ENCODE measurements at places on chromosomes 5 and 9.
A peak's percentile ranks its signal among the peaks of the same experiment; 100 is the strongest.

- DNase-seq, result no peak
Measured at GRCh38 chr5:178340187-178340586, 107.6 kb upstream of the PHYKPL start.

DNA sequence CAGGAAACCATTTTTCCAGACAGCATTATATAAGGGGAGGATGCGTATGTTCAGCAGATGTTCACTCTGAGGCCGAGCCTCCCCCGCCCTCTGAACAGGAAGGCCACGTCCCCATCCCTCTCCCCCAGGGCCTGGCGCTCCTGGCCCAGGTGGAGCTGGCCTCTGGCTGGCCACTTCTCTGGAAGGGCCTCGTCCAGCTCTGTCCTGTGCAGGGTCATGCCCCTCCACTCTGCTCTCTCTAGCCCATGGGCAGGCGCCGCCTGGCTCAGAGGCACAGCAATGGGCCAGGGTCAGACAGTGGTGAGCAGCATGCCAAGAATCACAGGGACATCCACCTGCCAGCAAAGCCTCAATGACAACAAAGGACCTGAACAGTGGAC is 34.2 kb downstream of the ADAMTS2 start:
- DNase-seq, result peak; percentile 57

DNA sequence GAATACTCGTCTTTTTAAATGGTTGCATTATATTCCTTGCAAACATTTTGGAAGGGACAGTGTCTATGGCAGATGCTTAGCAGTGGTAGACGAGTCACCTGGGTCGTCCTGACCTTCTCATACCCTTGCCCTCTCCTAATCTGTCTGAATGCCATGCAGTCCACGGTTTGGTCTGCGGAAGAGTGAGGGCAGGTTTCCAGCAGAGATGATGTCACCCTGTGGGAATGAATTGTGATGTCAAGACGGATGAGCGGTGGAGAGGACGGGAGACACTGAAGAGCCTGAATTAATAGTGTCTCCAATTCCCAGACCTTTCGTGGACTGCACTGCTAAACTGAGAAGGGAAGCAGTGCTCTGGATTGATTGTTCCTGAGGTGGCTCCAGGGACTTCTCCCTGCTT is 329.0 kb upstream of the PANK3 start:
- no peak for DNase-seq

DNA sequence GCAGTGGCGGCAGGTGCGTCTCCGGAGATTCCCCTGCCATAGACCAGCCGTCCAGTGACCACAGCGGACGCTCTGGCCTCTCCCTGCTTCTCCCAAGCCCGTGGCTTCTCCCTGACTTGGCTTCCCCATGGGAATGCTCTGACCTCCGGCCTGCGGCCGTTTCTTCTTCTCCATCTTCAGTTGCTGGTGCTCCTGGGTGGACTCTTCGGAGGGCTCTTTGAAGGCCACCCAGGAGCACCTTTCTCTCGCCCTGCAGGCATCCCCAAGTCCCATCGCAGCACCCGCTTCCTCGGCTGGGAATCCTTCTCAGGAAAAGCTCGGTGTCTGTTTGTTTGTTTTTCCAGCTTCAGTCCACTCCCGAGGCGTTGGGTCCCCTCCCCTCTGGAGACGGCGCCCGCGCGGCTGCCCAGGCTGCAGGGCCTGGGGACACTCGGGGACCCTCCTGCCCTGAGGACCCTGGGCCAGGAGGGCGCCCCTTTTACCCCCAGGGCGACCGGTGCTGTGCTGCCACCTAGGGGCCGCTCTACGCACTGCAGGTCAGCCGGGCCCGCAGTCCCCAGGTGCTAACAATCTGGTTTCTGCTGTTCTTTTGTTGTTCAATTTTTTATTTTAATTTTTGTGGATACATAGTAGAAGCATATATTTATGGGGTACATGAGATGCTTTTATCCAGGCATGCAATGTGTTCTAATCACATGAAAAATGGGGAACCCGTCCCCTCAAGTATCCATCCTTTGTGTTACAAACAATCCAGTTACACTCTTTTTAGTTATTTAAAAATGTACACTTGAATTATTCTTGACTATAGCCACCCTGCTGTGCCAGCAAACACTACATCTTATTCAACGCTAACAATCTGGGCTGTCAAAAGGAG is 197.9 kb upstream of the ADAMTS16 start:
- no peak for DNase-seq

- DNase-seq, result no peak
Measured at GRCh38 chr9:77651203-77651602, 3.1 kb upstream of the GNA14 start.

GRCh38 chr5:33539212-33539611 is 98.4 kb downstream of the TARS1 start:
- DNase-seq, result no peak

- DNase-seq, result peak; percentile 61
Measured at GRCh38 chr9:126066131-126066530, 260.5 kb upstream of the MVB12B start.

GRCh38 chr5:54449923-54450322 is 5.6 kb upstream of the HSPB3 start:
- DNase-seq, result no peak

DNA sequence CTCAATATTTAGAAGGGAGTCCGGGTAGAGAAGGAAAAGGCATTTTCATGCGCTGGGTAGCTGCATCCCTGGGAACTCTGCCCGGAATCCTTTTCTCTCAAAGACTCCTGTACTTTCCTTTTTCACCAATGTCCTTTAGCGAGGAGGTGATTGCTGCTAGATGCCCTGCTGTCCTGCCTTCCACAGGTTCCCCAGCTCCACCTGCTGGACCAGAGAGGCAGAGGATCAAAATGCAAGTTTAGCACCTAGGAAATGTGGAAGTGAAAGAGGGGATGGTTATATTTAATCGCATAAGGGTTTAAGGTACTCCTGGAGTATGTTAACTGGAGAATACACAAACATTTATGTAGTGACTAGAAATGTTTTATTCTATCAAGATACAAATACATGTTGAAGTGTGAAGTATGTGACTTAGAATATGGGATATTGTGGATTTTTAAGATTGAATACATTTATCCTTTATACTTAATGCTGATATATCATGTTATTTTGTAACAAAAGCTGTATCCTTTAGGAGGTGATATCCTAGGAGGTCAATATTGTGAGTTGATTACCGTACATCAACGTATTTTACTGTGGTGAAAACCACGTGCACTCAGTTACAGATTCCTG is 145.7 kb downstream of the ARHGAP26 start:
- DNase-seq, result no peak

- no peak for DNase-seq
Measured at GRCh38 chr5:66912787-66913186, 283.8 kb downstream of the CD180 start.

DNA sequence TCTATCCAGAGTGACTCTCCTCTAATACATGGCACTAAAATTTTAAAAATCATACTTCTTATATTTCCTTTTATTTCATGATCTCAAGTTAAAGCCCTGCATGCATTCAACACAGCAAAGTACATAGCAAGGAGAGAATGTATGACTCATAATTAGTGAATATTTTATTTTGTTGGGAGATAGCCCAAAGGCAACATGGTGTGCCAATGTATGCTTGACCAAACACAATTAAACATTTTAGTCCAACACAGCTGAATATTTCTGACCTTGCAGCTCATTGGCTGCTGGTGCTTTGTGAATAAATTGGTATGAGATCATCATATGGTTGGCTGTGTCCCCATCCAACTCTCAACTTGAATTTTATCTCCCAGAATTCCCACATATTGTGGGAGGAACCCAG is 103.5 kb downstream of the NPR3 start:
- DNase-seq, result no peak

DNA sequence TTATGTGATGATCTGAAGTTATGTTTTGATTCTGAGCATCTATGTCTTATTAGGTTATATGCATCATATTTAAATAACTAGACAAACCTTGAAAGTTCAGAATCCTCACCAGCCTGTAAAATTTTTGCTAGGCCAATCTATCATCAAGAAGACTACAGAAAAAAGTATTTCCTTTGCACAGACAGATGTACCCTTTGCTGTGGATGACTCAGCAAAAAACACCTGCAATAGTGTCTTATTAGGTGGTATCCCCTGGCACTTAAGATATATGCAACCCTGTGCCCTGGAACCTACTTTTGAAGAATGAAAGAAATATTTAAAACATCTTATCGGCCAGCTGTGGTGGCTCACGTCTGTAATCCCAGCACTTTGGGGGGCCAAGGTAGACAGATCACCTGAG is 130.6 kb downstream of the SLF1 start:
- no peak for DNase-seq

DNA sequence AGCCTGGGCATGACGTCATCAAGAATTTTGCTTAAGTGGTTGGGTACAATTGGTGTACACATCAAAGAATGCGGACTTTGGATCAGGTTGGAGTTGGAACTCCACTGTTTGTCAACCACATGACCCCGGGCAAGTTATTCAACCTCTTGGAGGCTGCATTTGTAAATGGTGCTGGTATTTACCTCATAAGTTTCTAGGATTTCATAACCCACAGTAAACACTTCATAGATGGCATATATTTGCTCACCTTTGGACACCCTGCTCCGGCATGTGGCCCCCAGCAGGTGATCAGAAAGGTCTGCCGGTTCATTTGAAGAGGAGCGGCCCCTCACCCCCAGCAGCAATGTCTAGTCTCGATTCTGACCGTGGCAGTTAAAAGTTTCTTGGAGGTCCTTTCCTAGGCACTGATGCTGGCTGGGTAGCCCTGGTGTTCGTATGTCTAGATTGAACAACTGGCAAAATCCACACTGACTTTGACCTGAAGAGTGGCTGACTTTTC is 60.6 kb downstream of the IL6ST start:
- DNase-seq, result no peak

GRCh38 chr5:119078861-119079260 is 8.0 kb downstream of the DMXL1 start:
- no peak for DNase-seq

GRCh38 chr5:178063277-178063676 is 50.1 kb upstream of the N4BP3 start:
- DNase-seq, result no peak

GRCh38 chr5:133265720-133266526 is 214.1 kb downstream of the HSPA4 start:
- no peak for DNase-seq

GRCh38 chr9:99389087-99390033 is 167.3 kb downstream of the SEC61B start:
- no peak for DNase-seq

- no peak for DNase-seq
Measured at GRCh38 chr5:34719029-34719428, 62.9 kb downstream of the RAI14 start.

- DNase-seq, result no peak
Measured at GRCh38 chr5:110203661-110204060, 513.9 kb downstream of the MAN2A1 start.

DNA sequence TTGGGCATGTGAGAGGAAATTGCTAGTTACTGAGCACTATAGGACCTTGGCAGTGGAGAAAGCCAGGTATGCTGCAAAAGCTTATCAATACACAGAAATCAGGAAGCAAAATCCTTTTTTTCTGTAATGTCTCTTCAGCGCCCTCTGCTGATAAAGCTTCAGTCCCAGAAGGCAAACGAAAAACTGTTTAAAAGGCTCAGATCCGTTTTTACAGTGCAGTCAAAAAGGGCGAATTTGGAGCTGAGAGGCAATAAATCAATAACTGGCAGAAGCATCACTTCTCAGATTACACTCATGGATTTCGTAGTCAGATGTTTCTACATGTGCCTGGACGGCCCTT is 1.1 kb upstream of the MAN2A1 start:
- no peak for DNase-seq

- no peak for DNase-seq
Measured at GRCh38 chr9:23658376-23659258, 167.4 kb downstream of the ELAVL2 start.

DNA sequence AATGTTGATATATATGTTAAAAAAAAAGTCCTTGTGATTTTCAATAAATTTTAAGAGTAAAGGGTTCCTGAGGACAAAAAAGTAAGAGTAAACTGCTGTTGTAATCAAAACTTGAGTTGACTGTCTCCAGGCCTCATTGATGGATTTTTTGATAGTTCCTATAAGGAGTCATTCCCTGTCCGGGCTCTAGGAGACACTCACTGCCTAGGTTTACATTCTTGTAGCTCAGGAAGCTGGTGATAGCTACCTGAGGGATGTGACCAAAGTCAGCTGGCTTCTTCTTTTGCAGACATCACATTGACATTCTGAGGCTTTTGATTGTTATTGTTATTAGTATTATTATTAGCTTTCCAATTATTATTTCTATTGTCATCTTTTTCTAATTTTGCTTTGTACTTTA is 116.5 kb upstream of the FBXL7 start:
- DNase-seq, result no peak

- DNase-seq, result no peak
Measured at GRCh38 chr5:168286386-168286785, 5.1 kb upstream of the WWC1 start.

DNA sequence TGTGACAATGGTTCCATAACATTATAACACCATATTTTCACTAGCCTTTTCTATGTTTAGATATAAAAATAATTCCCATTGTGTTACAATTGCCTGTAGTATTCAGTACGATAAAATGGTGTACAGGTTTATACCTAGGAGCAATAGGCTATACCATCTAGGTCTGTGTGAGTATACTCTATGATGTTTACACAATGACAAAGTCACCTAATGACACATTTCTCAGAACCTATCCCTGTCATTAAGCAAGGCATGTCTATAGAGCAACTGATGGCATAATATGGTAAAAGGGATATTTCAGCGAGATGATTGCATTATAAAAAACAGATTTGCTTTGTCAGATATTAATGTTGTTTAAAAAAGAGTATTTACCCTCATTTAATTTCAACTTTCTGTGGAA is 517.2 kb downstream of the SPOCK1 start:
- no peak for DNase-seq

- no peak for DNase-seq
Measured at GRCh38 chr9:81685763-81686613, 3.4 kb downstream of the TLE1 start.

DNA sequence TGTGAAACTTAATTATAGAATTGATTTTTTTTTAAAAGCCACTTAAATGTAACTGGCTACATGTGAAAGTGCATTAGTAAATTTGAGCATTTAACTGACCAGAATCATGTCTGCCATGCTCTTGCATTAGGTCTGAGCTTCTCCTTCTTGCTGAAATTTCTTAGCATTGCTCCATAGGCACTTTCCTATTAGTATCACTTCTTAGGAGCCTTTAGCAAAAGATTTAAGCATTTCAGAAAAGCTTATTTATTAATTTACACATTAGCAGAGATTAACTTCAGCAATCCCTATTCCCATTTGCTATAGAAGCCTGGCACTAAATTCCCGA is 211.0 kb downstream of the SNX18 start:
- no peak for DNase-seq

GRCh38 chr5:6812800-6813731 is 99.8 kb downstream of the TENT4A start:
- no peak for DNase-seq

- DNase-seq, result no peak
Measured at GRCh38 chr5:54443270-54443669, 12.2 kb upstream of the HSPB3 start.

All from posterior vena cava (tissue), 2 donors.